Osteoblast (primary cell): ENCODE measurements at places on chromosomes 11 and 22. TPM values are rescaled to one million over a fixed set of nuclear protein-coding genes. Genes with fewer than 3 reads are reported as not detected.

Gene MS4A15
- total RNA-seq = not detected in 2 replicates

DNA sequence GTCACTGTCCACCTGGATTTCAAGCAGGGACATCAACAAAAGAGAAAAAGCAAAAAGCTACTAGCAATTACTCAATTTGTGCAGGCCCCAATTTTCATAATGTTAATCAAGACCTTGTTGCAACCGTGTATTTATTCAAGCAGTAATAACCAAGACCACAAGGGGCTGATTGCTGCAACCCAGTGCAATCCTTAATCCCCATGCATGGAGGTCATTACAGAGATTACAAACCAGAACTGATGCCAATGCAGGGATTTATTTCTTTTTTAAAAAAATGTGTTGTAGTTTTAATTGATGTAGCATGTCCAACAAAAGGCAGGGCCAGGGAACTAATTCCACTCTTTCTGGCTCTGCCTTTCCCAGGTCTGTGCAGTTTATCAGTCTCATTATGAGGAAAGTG, 18.4 kb downstream of the TECTA start:
- no peak for DNase-seq

DNA sequence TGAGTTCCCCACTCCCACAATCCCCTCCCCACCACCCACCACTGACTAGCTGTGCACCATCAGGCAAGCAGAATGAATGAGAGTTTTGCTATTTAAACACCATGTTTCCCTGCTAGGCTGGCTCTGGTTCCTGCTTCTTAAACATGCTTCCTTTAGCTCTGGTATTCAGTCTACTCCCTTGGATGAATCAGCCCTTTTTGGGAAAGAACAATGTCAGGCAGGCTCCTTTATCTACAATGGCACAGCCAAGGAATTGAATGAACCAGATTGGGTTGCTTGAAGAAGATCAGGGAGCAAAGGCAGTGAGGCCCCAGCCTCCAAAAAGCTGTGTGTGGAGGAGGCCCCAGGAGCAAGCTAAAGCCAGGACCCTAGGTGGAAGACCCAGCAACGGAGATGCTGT, 92.9 kb upstream of the ISX start:
- no peak for DNase-seq

DNA sequence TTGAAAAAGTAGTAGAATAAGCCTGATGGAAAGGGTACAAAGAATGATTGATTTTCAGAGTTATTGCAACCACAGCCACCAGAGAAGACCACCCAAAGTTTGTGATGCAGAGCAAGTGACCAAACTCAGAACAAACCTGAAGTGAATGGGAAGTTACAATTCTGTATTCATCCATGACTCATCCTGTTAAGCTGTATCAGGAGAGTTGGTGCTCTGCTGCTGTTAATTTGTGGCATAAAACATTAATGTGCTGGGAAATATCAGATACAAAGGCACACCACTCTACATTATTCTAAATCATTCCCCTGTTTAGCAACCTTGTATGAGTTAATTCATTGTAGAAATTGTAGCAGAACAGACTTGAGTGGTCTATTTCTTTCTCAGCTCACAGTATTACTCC, 19.6 kb upstream of the PDGFD start:
- DNase-seq = no peak

GRCh38 chr22:47388778-47389177, 626.3 kb downstream of the TBC1D22A start:
- DNase-seq = peak; percentile 80

GRCh38 chr11:107963091-107963490, 34.8 kb downstream of the RAB39A start:
- DNase-seq = no peak

DNA sequence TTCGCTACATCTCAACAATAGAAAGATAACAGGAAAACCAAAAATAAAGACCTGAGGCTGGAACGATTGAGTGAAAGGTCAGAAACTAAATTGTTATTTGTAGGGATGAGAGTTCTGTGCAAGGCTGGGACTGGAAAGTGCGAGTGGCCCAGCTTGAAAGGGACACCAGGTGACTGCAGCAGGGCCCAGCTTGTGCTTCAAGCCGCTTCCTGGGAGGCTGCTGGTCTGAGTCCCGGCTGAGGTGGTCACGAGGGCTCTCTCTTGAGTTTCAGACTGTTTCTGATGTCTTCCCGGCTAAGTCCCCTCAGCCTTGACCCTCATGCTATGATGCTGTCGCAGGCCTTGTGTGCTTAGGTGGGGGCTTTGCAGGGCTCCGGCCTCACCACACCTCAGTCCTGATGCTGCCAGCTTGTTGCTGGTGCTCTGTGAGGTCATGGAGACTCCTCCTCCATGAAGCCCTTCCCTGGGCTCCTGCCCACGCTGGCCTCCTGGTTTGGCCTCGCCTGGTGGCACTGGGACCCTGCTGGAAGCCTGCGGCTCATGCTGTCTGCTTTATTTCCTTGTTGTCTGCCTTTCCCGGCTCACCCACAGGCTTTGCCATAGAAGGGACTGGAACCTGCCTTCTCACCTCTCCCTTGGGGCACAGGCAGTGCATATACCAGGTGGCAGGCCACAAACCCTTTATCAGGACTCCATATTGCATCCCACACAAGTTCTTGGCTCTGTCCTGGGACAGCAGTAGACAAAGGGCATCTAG, 4.0 kb downstream of the BANF1 start:
- peak; percentile 83 for DNase-seq

GRCh38 chr11:15212876-15213275, 98.2 kb downstream of the INSC start:
- no peak for DNase-seq

DNA sequence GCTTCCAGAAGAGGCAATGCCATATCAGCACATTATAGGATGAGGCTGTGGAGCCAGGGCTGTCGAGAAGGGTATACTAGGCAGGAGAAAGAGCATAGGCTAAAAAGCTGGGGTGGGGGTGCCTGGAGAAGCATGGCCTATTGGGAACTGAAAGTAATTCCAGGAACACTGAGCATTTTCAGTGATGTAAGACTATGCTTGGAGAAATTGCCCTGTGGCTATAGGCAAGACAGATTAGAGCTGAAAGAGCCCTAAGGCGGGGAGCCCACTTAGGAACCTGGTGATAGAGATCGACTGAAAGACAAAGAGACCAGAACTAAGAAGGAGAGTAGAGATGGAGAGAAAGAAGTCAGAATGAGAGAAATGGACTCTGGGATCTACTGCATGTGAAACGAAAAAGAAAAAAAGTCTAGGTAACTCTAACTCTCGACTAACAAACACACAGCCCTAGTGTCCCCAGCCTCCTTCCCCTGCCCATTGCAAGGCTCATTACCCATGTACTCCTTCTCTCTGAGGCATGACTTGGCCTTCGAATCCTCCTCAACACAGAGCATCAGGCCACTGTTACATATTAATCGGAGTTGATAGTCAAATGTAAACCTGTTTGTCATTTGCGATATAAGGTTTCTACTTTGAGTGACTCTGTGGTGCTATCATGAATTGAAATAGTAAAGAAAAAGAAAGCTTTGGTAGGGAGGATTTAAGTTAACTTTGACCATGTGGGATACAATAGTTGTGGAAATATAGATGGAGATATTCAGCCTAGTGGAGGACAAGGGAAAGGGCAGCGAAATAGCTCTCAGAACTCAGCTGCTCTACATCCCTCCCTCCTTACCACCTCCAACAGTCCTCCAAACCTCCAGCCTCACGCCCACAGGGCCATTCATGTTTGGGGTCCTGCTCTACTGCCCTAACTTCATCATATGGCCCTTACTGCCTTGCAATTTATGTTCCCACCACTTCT, 52.3 kb upstream of the BMAL1 start:
- DNase-seq = peak; percentile 23

GRCh38 chr22:30040499-30041260, 39.6 kb upstream of the HORMAD2 start:
- DNase-seq = peak; percentile 34

Gene DEPDC7
- total RNA-seq = 13.3 and 14.5 TPM in 2 replicates

GRCh38 chr11:9459667-9460321, 1.0 kb upstream of the ZNF143 start:
- DNase-seq = peak; percentile 82

DNA sequence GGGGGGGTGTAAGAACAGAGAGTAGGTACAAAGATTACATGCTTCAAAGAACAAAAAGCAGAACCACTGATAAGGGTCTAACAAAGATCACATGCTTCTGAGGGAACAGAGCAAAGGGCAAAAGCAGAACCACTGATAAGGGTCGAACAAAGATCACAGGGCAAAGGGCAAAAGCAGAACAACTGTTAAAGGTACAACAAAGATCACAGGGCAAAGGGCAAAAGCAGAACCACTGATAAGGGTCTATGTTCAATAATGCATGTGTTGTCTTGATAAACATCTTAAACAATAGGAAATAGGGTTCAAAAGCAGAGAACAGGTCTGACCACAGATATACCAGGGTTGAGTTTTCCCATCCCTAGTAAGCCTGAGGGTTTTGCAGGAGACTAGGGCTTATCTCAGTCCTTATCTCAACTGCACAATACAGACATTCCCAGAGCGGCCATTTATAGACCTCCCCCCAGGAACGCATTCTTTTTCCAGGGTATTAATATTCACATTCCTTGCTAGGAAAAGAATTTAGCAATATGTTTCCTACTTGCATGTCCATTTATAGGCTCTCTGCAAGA, 81.9 kb upstream of the PGR start:
- no peak for DNase-seq

DNA sequence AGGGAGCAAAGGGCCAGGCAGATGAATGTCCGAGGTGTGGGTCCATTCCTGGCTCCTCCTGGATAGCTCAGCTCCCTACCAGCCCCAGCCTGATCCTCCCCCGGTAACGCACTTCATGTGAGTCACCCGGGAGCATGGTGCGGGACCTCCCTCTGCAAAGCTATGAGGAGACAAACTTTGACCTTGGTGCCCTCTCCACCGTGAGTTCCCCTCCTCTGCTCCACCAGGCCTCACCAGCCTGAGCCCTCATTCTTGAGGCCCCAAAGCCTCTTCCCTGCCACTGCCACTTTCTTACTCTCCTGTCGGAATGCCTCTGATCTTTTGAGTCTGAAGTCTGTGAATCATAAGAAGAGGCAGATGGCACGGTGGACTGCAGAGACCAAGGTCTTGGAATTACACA, 37.4 kb upstream of the CD82 start:
- peak; percentile 88 for DNase-seq

Gene ANO5
- 0.59 and 1.1 TPM in 2 replicates for total RNA-seq

- DNase-seq = peak; percentile 95
Observed at GRCh38 chr11:63023841-63024648, 8.4 kb upstream of the SLC22A8 start.

GRCh38 chr11:125071435-125071834, 8.3 kb downstream of the SLC37A2 start:
- no peak for DNase-seq

GRCh38 chr11:7545611-7546010, 31.8 kb downstream of the PPFIBP2 start:
- DNase-seq = no peak

DNA sequence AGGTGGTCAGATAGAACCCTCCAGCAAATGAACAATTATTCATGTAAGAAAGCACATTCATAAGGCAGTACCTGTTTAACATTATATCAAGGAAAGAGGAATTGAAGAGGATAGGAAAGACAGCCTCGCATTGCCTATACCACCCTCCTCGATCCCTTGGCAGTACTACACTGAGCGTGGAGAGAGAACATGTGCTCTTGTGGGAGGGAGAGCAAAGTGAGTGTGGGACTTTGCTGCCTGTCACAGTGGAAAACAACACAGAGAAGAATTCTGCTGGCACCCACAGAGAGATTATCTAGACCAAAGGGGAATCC, 17.5 kb upstream of the DDX10 start:
- DNase-seq = no peak

Gene KCNK4
- 0.29 and 0.36 TPM in 2 replicates for total RNA-seq

DNA sequence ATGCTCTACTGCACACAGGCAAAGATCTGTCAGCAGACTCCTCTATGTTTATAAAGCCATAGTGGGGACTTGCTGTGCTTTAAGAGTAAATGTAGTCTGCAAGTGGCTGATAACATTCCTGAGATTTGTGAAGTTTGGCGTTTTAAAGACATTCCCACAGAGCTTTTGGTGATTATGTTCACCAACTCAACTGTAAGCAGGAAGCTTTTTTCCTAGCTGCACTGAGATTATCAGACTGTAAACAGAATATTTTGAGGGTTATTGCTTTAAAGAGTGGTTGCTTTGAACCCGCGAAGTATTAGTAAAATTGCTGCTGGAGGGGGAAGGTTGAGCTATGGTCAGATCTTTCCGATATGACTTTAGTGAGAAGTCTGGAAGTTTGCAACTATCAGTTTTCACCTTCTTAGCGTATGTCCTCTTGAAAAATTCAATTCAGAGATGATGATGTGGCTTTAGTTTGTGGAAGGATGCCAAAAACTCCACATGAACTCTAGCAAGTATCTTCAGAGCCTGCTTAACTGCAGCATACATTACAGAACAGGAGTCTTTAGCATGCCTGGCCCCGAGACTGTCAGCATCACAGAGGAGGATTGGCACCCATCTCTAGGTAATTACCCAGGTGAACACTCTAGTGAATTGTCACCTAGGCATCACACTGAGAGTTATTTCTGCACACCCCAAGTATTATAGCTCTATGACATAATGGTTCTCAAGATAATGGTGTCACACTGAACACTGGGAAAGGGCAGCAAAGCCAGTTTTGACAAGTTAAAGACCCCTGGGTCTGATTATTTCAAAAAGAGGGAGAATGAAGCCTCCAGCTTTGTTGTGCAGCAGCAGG, 89.9 kb downstream of the MTNR1B start:
- no peak for DNase-seq

DNA sequence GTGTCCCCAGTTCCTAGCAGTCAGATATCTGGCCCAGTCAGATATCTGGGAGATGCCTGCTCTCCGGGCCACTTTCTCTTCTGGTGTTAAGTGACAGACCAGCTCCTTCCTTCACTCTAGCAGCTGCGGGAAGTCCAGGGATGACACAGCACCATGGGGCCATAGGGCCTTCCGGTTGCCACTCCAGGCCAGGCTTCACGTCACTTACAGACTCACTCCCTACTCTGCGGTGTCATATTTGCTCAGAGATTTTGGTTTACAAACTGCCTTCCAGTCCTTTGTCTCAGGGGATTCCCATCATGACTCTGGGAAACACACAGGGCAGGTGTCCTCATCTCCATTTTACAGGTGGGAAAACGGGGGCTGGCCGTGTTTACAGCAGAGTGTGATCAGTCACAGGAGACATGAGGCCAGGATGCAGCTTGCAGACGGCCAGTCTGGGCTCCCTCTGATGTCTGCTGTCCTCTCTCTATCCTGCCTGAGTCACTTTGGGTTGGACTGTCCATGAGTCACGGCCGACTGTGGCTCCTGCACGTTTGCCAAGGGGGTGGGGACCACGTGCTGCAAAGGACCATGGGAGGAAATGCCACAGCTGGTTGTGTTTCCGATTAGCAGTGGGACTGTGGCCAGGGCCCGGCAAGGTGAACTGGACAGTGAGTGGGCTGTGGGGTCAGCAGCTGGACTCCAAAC, 8.2 kb upstream of the TBC1D22A start:
- peak; percentile 98 for DNase-seq

Gene DRG1
- 68.0 and 71.0 TPM in 2 replicates for total RNA-seq

Gene FAM227A
- total RNA-seq = 2.9 and 3.3 TPM in 2 replicates

- no peak for DNase-seq
Observed at GRCh38 chr22:26990503-26991189, 333.3 kb downstream of the MIAT start.

- DNase-seq = no peak
Observed at GRCh38 chr11:27949951-27950738, 157.8 kb downstream of the KIF18A start.

- no peak for DNase-seq
Observed at GRCh38 chr22:32409977-32410376, 2.1 kb downstream of the RTCB start.
